ENCODE measurements at places on chromosomes 13 and 19. TPM values are rescaled to one million over a fixed set of nuclear protein-coding genes. Genes with fewer than 3 reads are reported as not detected.

SPRED3 gene
- total RNA-seq: 0.61 TPM

- no peak overlapping the region for H3K4me3 ChIP-seq
- peak; percentile 26 for DNase-seq
- H3K27ac ChIP-seq: no peak overlapping the region
- no peaks in the 10 kb centered on the region for H3K36me3 ChIP-seq
Observed at GRCh38 chr19:32876236-32876918, 6.8 kb upstream of the SLC7A9 start.

- H3K27me3 ChIP-seq: no peaks in the 10 kb centered on the region
- no peak overlapping the region for H3K27ac ChIP-seq
- no peak for DNase-seq
- H3K4me1 ChIP-seq: peaks cover 10% of the 10 kb centered on the region
- no peaks in the 10 kb centered on the region for H3K36me3 ChIP-seq
Observed at GRCh38 chr19:7850000-7850813, 20.2 kb downstream of the EVI5L start.

GRCh38 chr19:57671124-57671895 is 2.6 kb downstream of the ZSCAN4 start:
- no peaks in the 10 kb centered on the region for H3K27me3 ChIP-seq
- no peak overlapping the region for H3K27ac ChIP-seq
- no peak for DNase-seq
- H3K4me1 ChIP-seq: no peaks in the 10 kb centered on the region
- no peaks in the 10 kb centered on the region for H3K36me3 ChIP-seq

MYH14 gene
- total RNA-seq: 506 TPM

ZNF581 gene
- total RNA-seq: 20.3 TPM

DNA sequence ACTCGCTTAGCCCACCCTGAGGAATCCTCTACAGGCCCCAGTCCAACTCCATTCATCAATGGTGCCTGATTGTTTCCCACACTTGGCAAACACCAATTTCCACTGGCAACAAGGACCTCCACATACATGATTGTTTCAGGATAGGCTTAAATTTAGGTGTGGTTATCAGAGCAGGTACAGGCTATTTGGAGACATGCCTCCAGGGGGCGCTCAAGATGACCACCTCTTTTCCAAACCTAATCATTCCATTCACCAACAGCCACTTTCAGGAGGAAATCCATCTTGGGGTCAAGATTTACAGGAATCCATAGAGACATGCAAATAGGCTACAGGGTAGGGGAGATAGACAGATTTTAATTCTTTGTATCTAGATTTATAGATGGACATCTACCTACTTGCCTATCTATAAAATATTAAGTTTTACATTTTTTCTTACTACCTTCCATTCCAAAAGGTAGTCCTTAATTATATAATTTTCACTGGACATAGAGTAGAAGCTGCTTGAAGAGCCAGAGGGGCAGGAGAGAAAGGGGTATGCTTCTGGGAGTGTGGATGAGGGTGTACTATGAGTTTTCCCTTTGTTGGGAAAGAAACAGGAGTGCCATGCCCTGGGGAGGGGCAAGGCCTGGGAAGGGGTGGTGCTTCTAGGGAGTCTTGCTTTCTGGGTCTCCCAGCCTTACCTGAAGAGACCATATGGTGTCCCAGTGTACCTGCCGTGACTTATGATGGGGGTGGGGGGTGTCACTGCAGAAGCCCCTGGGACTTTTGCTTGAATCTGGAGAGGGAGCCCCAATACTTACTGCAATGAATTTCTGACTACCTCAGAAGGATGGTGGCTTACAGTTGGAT is 14.1 kb upstream of the PCDH8 start:
- no peaks in the 10 kb centered on the region for H3K27me3 ChIP-seq
- DNase-seq: peak; percentile 40
- no peaks in the 10 kb centered on the region for H3K36me3 ChIP-seq
- H3K4me3 ChIP-seq: no peak overlapping the region
- no peaks in the 10 kb centered on the region for H3K4me1 ChIP-seq
- H3K27ac ChIP-seq: no peak overlapping the region
